Activated CD8-positive, alpha-beta memory T cell treated with anti-CD3 and anti-CD28 coated beads for 48 hours (primary cell): ENCODE measurements at places on chromosomes 3 and 15.

GRCh38 chr15:43239732-43240491 lies 19.1 kb upstream of the EPB42 start:
- DNase-seq, result no peak

- no peak for DNase-seq
Observed at GRCh38 chr3:119559441-119559963, at the start of gene CD80. CD80 (minus strand) TSS chr3:119559614; CDS start chr3:119557728, 1,886 bp downstream.

DNA sequence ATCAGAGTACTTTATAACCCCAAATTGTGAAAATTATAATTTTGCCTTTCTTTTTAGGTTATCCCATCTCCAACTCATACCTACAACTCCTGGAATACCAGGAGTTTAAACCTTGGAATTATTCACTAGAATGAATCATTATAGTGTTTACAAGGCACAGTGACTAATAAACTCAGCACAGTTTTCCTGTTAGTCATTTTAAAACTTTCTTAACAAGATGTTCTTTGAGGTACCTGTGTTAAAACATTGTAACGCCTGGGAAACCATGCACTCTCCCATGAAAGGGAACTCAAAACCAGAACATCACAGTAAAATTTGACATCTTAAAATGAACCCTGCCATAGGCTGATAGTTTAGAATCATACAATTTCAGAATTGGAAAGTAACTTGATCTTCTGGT lies 132.4 kb upstream of the OSTN start:
- no peak for DNase-seq

GRCh38 chr15:31437686-31438085 lies 111.1 kb downstream of the KLF13 start:
- no peak for DNase-seq

DNA sequence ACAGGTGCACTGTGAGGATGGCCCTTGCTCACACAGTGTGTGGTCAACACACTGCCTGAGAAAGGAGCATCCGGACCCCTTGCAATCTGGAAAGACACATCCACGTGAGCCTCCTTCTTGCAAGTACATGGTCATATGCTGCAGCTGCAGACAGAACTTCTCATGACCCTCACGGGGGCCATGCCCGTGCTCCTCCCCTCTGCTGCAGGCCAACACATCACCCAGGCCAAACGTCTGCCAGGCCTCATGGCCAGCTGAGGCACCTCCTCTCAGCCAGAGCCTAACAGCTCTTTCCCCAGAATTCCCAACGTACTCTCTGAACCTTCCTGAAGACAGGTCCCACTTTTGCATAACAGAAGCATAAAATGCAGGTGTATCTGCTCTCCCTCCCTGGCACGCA lies 25.3 kb downstream of the SLC41A3 start:
- DNase-seq, result no peak

DNA sequence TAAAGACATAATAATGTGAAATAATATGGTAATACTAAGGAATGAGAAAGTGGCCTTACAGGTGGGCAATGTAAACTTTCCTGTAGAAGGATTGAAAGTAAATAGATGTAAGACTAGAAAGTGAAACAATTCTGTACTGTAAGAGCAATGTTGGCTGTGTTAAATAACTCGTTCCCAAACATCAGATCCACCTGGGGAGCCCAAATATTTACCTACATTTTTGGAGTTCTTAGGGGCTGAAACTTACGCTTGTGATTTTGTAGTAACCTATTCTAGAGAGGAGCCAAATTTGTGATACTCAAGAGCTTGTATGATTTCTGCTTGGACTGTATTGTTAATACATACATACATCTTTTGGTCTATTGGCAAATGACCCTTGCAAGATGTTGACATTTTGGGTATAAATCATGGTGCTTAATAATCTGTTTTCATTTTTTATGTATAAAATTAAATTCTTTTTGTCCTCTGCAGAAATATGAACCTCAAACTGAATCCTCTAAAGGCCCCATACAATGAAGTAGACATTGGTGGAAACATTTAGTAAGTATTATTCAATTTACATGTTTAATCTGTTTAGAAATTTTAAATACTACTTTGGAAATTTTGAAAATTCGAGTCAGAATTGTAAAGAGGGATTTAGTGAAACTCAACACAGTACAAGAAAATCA lies 8.5 kb upstream of the CHD2 start:
- DNase-seq, result no peak

- no peak for DNase-seq
Observed at GRCh38 chr3:2262204-2262603, 163.5 kb downstream of the CNTN4 start.

DNA sequence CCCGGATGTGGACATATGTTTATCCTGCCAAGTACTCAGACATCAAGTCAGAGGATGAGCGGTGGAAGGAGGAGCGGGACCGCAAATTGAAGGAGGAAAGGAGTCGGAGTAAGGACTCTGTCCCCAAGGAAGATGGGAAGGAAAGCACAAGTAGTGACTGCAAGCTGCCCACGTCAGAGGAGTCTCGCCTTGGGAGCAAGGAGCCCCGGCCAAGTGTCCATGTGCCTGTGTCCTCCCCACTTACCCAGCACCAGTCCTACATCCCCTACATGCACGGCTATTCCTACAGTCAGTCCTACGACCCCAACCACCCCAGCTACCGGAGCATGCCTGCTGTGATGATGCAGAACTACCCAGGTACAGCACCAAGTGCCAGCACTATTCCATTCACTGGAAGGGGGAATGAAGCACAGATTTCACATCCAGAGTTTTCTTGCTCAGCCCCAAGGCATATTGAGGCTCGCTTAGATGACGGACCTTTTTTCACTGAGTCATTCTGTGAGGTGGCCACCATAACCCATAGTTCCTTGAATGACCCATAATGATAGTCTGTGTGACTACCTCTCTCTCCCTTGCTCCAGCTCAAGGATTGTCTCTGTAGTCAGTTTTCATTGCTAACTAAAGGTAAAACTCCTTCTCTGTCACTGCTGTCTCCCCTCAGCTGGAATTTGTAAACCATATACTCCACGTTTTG lies 97.1 kb downstream of the RBPMS2 start:
- DNase-seq, result no peak

DNA sequence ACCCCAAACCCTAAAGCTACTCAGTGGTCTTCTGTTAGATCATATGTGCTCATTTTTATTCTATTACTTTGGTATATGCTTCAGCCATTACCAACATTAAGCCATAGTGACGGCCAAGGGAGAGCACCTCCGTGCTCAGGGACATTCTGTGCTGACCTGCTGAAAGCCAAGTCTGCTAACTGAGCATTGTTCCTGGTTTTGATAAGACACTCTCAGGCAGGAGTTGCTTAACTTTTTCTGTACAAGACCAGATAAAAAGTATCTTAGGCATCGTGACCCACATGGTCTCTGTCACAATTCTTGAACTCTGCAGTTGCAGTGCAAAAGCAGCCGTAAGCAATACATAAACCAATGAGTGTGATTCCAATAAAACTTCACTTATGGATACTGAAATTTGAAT lies 100.6 kb downstream of the KLHL25 start:
- no peak for DNase-seq

GRCh38 chr3:152073267-152073666 lies 195.5 kb upstream of the MBNL1 start:
- DNase-seq, result no peak
